ENCODE measurements at places on chromosomes 1 and 21.

DNA sequence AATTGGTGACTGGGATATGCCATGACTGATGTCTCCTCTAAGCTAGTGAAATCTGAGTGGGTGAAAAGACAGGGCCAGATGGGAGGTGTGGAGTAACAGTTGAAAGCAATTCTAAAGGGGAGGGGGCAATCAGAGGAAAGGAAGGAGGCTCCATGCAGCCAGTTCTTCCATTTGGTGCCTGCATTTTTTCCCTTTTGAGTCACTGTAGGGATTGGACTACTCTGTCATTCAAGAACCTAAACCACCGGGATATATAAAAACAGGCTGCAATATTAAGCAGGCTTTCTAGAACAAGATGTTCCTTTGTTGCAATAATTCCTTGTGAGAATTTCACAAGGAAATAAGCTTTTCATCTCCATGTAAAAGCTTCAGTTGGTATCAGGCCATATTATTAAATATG, 18.3 kb downstream of the CLIC6 start:
- DNase-seq: no peak

DNA sequence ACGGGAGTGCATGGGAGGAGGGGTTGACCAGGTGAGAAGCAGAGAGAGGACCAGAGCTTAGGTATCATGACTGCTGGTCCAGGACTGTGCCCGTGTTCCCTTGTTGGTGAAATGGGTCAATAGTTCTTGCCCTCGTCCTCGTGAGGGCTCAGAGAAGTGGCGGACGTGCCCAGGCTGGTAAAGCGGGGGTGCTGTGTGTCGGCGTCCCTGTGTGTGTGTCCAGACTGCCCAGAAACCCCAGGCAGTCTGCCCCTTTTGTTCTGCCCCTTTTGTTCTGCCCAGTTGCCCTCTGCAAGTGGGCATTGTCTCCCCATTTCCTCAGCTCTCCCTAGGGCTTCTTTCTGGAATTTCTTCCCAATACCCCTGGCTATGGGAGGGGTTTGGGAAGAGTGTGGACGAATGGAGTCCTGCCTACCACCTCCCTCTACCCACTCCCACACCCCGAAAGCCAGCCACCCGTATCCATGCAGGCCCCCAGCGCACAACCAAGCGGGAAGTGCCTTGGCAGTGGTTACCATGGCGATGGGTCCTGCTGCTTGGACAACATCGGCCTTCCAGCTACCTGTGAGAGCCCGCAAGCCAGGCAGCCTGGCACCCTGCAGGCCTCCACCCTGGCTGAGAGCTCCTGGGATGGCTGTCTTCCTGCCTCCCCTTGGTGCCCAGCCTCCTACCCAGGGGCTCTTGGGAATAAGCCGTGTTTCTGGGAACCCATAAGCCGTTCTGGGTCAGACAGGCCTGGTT, 34.7 kb downstream of the ACOT11 start:
- DNase-seq: no peak

GRCh38 chr21:34129901-34130715, 56.7 kb downstream of the MRPS6 start:
- no peak for DNase-seq

GRCh38 chr1:160161965-160162705, 10.7 kb downstream of the ATP1A4 start:
- DNase-seq: no peak

DNA sequence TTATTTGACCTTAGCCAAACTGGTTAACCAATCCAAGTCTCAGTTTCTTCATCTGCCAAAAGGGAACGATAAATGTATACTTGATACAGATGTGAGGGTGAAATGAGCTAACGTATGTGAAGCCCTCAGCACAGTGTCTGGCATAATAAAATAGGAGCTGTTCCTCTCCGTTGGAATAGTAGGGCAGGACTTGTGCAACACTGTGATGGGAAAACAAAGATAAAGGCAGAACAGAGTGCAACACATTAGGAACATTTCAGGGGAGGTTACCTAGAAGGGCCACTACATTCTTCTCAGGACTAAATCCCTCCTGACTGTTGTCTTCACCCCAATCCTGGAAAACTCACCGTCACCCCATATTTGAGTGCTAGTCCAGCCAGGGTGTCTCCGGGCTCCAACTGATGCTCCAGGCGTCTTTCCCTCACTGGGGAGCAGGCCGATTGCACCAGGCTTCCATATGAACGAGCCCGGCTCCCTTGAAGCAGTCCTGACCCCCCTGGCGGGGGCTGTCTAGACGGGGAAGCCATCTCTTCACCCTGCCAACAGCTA, 896 bp downstream of the LYSMD1 start:
- DNase-seq: no peak

DNA sequence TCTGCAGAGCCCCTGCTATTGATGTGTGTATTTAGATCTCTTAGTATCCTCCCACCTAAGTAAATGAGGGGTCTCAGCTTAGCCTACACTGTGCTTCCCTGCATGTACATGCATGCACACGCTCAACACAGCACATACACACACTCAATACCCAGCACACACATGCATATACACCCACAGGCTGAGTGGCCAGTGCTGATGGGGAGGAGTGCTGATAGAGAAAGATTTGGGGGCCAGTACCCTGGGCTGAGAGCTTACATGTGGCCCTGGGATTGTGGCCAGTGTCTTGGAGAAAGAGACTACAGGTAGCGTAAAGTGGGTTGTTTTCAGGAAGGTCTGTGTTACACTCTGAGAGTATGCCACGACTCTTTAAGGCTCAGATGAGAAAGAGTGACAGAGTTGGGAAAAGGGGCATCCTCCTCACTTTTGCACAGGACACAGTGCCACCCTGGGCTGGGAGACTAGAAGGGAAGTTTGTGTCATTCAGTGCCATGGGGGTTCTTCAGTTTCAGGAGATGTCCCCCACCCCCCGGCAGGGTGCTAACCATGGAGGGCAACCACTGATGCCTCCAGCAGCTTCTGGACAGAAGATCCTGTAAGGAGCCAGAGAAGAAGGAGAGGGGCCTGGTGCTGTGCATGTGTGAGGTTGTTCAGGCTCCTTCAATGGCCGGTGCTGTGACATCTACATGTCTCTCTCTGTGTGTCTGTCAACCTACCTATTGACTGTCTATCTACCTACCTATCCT, 166.8 kb downstream of the RHOU start:
- DNase-seq: no peak

DNA sequence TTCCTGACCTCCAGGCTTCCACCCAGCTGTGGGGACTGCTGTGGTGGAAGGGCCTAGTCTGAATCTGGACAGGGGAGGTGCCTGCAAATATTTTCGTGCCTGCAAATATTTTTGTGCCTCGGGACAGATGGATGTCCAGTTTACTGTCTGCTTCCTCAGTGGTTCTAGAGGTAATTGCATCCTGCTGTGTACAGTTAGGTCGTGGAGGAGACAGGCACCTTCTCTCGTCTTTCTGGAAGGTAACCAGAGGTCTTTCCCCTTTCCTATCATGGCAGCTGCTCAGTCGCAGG, 53.8 kb upstream of the TINAGL1 start:
- DNase-seq: no peak

DNA sequence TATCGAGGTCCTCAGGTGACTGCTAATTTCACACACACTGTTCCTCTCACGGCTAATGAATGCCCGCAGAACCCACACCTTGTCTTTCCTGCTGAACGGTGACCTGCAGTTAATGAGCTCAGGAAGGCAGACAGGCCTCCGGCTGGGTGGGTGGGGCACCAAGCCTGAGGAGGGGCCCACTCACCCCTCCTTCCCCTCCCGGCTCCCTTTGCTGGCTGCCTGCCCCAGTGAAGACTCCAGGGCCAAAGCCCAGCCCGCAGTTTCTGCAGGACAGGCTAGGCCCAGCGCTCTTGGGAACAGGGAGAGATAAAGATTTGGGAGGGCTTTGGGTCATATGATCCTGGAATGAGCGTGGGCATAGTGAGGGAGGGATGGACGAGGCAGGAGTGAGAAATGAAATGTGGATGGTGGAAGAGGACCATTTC, 26.4 kb downstream of the FOXO6 start:
- DNase-seq: no peak

GRCh38 chr1:67716800-67717199, 31.8 kb downstream of the GADD45A start:
- no peak for DNase-seq

GRCh38 chr1:206739411-206740076, 31.0 kb upstream of the IL19 start:
- no peak for DNase-seq
